ENCODE measurements at places on chromosomes 6 and 20.

- DNase-seq: no peak
These were observed 125.2 kb upstream of the RALGAPA2 start for GRCh38 chr20:20837574-20838021.

DNA sequence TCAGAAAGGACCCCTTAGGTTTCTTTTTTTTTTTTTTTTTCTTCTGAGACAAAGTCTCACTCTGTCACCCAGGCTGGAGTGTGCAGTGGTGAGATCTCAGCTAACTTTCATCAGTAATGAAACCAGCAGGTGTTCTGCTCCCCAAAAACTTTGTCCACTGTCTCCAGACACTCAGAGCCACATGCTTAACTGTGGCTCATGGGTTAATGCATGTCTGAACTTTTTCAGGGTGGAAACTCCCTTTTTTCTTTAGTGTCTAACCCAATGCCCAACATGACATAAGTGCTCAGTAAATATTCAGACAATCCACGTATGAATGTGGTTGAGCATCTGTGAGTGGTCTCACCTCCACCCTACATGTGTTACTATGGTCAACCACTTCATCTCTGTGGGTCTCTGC lies 45.4 kb downstream of the MYB start:
- no peak for DNase-seq

DNA sequence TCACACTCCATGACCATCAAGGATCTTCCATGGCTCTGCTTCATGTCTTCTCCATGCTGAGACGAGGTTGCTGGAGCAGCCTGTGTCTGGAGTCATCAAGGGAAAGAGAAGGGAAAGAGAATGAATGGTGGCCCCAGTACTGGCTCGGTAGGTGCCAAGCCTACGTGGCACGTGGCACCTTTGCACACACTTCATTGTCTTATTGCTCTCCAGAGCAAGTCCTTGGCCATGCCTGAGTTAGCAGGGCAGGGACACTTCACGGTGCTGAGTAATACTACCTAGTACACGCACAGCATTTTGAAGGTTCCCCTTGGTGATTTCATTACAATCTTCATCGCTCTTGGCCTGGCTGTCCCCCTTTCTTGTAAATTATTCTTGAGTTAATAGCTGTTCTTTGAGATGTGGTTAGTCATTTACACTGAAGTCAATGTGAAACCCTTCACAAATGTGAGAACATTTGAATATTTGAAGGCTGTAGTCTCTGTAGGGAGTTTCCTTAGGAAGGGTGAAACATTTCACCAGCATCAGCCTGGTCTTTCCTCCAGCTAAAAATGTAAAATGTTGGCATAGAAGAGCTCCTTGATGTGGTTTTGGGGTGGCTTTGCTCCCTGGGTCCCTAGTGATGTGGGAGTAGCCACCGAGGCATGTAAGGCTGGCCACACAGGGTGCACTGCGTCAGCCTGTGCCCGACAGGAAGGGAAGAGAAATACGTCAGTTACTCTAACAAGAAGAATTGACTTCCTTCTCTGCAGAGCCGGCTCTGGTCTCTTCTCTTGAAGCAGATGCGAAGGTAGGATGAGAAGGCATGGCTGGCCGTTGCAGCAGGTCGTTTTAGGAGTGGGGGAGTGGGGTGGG lies at the start of gene SYTL3:
Gene SYTL3 (plus strand): TSS at position 766 of the 855 bp plus-strand sequence. CDS start 13,215 bp downstream, outside the sequence.
- DNase-seq: no peak

- no peak for DNase-seq
These were observed 31.1 kb downstream of the CEBPB start for GRCh38 chr20:50221501-50222308.

GRCh38 chr20:64022671-64023360 lies 13.2 kb upstream of the C20orf204 start:
- no peak for DNase-seq

GRCh38 chr6:43086022-43086658 lies 10.0 kb downstream of the PTK7 start:
- DNase-seq: no peak
